ENCODE measurements at places on chromosomes 7 and 10.

- H3K27ac ChIP-seq, result no peak overlapping the region
- H3K27me3 ChIP-seq, result no peaks in the 10 kb centered on the region
- H3K36me3 ChIP-seq, result no peaks in the 10 kb centered on the region
- no peak for DNase-seq
Observed at GRCh38 chr10:126090443-126090842, 194.1 kb downstream of the FANK1 start.

GRCh38 chr7:44060091-44060947 lies 5.0 kb downstream of the PGAM2 start:
- peak; percentile 12 for DNase-seq
- H3K36me3 ChIP-seq, result peaks cover 59% of the 10 kb centered on the region
- H3K4me1 ChIP-seq, result peaks cover 76% of the 10 kb centered on the region
- H3K27ac ChIP-seq, result peak overlapping the region; percentile 89
- H3K27me3 ChIP-seq, result no peaks in the 10 kb centered on the region
- H3K4me3 ChIP-seq, result no peak overlapping the region

- no peak overlapping the region for H3K27ac ChIP-seq
- DNase-seq, result no peak
- no peaks in the 10 kb centered on the region for H3K27me3 ChIP-seq
- no peaks in the 10 kb centered on the region for H3K36me3 ChIP-seq
- H3K4me1 ChIP-seq, result peaks cover 20% of the 10 kb centered on the region
Observed at GRCh38 chr10:122347170-122347841, 27.2 kb upstream of the PLEKHA1 start.

DNA sequence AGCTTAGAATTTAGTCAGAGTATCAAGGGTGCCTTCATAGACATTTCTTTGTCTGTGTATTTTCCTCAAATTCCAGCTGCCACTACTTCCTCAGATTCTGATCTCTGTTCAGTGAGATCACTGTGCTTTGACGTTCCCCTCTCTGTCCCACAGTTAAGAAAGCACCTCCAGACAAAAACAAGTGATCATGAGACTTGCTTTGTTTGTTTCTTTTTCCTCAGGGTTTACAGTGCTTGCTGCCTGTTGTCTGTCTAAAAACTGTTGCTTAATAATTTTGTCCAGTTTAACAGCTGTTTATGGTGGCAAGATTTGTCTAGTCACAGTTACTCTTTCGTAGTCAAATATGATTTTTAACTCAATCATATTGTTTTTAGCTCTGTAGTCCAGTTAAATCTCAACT lies 29.1 kb downstream of the TRUB1 start:
- H3K27me3 ChIP-seq, result no peaks in the 10 kb centered on the region
- peaks cover 13% of the 10 kb centered on the region for H3K36me3 ChIP-seq
- H3K27ac ChIP-seq, result no peak overlapping the region
- no peak for DNase-seq
- H3K4me1 ChIP-seq, result peaks cover 79% of the 10 kb centered on the region

DNA sequence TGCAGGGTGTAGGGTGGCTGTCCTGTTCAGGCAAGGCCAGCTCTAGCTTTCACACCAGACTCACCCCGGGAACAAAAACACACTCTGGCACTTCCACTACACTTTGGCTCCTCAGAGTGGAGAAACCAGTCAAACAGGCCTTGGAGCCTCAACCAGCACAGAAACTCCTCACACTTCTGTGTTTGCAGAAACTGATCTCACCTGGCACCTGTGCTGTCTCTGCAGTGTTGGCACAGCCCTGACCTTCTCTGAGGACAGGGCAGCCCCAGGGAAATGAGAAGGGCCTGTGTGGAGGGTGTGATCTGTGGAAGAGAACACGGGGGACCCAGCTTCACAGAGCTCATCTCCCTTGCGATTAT lies 4.1 kb upstream of the CALML5 start:
- H3K4me1 ChIP-seq, result no peaks in the 10 kb centered on the region
- H3K27ac ChIP-seq, result no peak overlapping the region
- no peak overlapping the region for H3K4me3 ChIP-seq
- peaks cover 24% of the 10 kb centered on the region for H3K27me3 ChIP-seq
- no peaks in the 10 kb centered on the region for H3K36me3 ChIP-seq

GRCh38 chr7:82450759-82451158 lies 7.2 kb upstream of the CACNA2D1 start:
- DNase-seq, result no peak
- H3K27ac ChIP-seq, result no peak overlapping the region
- H3K4me3 ChIP-seq, result no peak overlapping the region
- H3K36me3 ChIP-seq, result no peaks in the 10 kb centered on the region

- no peak overlapping the region for H3K4me3 ChIP-seq
- H3K4me1 ChIP-seq, result no peaks in the 10 kb centered on the region
- H3K27ac ChIP-seq, result no peak overlapping the region
- H3K36me3 ChIP-seq, result no peaks in the 10 kb centered on the region
- DNase-seq, result no peak
Observed at GRCh38 chr7:114653364-114654088, 238.9 kb downstream of the FOXP2 start.

Measured in left ventricle myocardium inferior (tissue), 1 donor.